Kidney glomerular epithelial cell (primary cell): ENCODE measurements at places on chromosomes 2 and 18.

GRCh38 chr18:9003406-9004100 is 98.9 kb upstream of the NDUFV2 start:
- no peak for DNase-seq

GRCh38 chr2:5290900-5291546 is 401.2 kb upstream of the SOX11 start:
- DNase-seq: no peak

DNA sequence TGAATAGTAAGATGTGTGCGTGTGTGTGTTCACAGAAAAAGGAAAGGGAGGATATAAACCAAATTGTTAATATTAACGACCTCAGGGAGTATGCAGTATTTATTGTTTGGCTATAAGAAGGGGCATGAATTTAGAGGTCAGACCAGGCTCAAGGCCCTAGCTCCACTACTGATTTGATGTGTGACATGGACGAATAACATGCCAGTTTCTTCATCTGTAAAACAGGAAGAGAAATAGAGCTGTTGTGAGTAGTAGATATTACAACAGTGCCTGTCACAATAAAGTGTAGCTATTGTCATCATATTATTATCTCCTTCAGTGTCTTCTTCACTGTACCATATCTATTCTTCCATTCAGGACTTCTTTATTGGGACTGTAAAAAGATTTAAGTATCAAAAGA is 4.1 kb upstream of the MAT2A start:
- DNase-seq: no peak

- DNase-seq: no peak
These were observed 42.6 kb upstream of the MTCL1 start for GRCh38 chr18:8662560-8663255.

GRCh38 chr18:8088626-8089025 is 520.6 kb upstream of the RAB12 start:
- DNase-seq: no peak

DNA sequence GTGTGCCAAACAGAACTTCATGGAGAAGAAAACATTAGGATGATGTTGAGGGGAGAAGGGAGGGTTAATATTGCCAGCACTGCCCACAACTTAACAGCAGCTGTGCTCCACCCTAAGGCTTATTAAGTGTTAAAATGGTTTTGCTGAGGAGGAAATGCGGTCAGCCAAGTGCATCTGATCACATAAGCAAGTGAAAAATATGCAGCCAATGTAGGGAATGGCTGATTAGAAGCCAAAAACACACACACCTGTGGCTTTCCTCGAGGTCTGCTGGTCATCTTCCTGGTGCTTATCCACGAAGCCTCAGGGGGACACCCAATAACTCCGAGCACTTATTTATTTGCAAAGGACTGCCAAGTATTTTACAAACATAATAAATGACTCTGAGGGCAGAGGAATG is 66.3 kb upstream of the GPR45 start:
- no peak for DNase-seq

- DNase-seq: peak; percentile 5
These were observed 27.7 kb upstream of the SMCHD1 start for GRCh38 chr18:2627821-2628276.
